ENCODE measurements at places on chromosomes 4 and X.

DNA sequence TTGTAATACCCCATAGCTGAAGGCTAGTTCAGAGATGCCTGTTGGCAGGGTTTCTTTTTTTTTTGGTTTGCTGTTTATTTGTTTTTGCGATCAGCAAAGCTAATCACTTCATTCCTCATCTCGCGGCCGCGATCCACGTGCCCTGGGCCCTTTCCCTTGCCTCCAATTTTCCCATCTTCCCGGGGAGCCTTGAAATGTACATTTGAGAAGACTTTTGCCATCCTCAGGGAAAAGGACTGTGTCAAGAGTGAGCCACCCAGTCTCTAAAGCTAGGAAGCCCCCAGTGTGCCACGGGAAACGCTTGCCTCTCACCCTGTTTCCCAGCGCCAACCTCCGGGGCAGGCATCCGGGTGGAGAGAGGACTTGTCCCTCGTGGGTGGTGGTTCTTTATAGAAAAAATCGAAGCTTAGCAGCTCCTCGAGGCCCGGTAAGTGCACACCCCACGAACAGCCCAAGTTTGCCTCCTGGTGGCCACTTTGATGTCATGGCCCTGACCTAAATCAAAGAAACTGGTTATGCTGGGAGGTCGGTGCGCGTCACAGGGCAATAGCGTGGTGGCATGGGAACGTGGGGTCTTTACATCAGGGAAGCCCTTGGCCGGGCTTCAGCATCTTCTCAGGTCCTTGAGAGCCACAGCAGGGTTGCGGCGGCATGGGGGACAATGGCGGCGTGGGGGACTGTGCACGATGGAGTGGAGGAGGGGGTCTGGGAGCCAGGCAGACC lies 42.0 kb downstream of the MAP7D3 start:
- no peak for DNase-seq

- DNase-seq, result no peak
Measured at GRCh38 chrX:7941390-7942042, 14.3 kb upstream of the PNPLA4 start.

DNA sequence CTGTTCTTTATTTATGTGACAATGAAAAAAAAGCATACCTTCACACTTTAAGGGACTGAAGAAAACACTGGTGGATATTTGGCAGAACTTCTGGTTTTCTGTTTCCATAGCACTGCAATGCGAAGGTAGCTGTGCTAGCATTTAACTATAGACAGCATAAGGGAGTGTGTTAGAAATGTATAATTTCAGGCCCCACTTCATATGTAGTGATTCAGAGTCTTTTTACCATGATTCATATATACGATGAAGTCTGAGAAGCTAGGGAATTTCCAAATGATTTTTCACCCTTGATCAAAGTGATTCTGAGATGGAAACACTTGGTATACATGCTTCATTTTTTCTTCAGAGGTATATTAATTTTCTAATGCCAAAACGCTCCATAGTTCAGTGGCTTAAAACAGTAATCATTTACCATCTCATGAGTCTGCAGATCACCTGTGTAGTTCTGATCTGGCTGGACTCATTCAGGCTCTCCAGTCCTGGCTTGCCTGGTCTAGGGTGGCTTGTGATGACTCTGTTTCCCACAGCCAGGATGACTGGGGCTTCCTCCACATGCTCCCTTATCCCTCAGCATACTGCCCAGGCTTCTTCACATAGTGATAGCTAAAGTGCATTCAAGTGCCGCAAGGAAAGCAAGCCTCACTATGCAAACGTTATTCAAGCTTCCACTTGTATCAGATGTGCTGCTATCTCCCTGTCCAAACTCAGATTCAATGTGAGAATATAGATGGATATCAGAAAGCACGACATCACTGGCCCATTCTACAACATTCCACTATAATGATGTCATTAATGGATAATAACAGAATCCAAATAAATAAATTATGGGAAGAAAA lies 790.1 kb downstream of the TECRL start:
- DNase-seq, result no peak

- DNase-seq, result no peak
Measured at GRCh38 chr4:87632469-87632868, 17.6 kb upstream of the DMP1 start.

- no peak for DNase-seq
Measured at GRCh38 chr4:63790377-63790776, 618.9 kb downstream of the TECRL start.

GRCh38 chr4:118834070-118834469 lies 1.9 kb downstream of the SEC24D start:
- no peak for DNase-seq

DNA sequence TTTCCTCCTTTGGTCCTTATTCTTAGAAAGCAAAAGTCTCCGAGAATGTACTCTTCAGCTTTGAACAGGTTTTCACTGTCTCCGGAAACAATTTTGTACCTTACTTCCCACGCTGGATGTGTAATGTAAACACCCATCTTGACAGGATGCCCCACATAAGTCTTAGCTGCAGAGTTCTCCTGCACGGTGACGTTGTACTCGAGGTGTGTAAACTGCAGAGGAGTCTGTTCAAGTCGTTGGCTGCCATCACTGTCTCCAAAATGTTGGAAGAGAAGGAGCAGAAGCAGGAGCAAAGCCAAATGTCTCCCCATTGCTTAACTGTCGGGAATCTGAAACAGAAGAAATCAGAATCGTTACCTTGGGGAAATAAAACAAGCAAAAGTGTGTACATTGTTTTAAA lies 14.1 kb downstream of the FAT1 start:
- no peak for DNase-seq

- no peak for DNase-seq
Measured at GRCh38 chr4:56655209-56655626, 25.9 kb downstream of the HOPX start.

GRCh38 chr4:142929526-142929925 lies 83.4 kb upstream of the INPP4B start:
- DNase-seq, result no peak

DNA sequence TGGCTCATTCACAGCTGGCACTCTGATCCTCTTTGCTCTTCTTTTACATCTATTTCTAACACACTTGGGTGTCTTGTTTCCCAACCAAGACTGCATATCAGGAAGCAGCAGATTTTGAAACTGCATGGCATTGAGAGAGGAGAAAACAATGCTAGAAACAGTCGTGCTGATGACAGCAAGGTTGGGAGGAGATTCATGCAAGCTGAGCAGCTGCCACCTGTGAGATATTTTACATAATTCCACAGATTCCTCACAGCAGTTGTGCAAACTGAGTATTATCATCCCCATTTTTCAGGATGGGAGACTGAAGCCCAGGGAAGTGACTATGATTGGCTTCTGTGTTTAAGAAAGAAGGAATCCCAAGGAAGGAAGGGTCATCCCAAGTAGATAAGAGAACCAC lies 105.0 kb downstream of the SLC2A9 start:
- no peak for DNase-seq

DNA sequence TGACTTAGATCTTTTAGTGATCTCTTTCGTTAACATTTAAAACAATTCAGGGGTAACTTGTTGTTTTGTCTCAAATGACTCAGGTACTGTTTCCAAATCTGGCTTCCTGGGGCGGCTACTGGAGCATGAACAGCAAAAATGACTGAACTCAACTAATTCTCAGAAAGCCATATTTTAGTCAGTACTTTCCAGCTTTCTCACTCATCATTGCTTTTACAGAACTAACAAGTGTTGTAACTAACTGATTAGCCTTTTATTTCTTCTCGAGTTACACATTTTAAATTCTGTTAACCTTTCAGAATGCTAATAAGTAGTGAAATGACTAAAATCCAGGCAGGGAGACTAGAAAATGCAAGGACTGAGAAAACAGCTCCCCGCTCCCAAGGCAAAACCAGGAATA lies 55.3 kb downstream of the JADE3 start:
- no peak for DNase-seq

GRCh38 chr4:112938461-112939058 lies 110.9 kb upstream of the ANK2 start:
- no peak for DNase-seq

GRCh38 chr4:52822583-52822971 lies 39.5 kb upstream of the RASL11B start:
- DNase-seq, result no peak

GRCh38 chr4:110483516-110483915 lies 7.6 kb downstream of the ENPEP start:
- no peak for DNase-seq

- DNase-seq, result no peak
Measured at GRCh38 chr4:54192811-54193210, 36.3 kb upstream of the PDGFRA start.

GRCh38 chrX:119501511-119502148 lies 33.4 kb downstream of the SLC25A5 start:
- DNase-seq, result no peak

GRCh38 chr4:88846206-88846790 lies 148.7 kb upstream of the NAP1L5 start:
- DNase-seq, result no peak

DNA sequence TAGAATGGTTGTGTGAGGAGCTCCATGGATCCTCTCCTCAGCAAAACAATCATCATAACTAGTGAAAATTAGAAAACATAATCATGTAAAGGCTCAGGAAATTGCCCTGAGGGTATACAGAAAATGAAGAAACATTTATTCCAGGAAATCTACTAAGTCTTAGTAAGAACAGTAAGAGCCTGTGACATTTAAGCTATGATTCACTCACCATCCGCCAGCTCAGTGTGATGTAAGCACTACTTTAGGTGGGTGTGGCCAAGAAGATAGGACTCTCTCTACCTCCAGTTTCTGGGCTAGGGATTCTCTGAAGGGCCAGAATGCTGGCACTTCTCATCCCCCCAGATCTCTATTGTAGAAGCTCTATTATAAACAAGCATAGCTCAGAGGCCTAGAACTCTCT lies 147.5 kb downstream of the DLG3 start:
- no peak for DNase-seq

- DNase-seq, result no peak
Measured at GRCh38 chrX:21756785-21757529, 959 bp downstream of the SMPX start.

DNA sequence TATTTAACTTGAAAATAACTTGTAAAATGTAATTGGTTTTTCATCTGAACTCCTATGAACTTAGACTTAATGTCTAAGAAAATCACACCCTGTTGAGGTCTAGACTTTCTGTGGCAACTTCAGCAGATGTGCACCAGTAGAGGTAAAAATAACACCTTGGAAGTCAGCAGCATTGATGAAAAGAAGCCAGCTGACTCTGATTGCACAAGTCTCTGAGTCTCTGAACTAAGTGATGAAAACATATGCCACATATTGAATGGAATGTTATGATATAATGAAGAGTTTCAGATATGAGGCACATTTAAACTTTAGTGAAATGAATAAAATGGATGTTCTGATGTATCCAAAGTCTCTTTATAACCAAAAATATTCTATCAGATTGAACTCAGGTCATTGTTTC lies 155.4 kb downstream of the GPM6A start:
- DNase-seq, result no peak

GRCh38 chr4:165207431-165208220 lies at the start of gene KLHL2:
KLHL2 (plus strand) TSS chr4:165207561; CDS start chr4:165207877, 316 bp downstream.
- peak; percentile 41 for DNase-seq

GRCh38 chrX:10620121-10620699 lies at the start of gene MID1:
MID1 (minus strand) TSS chrX:10620585; CDS start chrX:10567547, 53,038 bp downstream.
- no peak for DNase-seq

DNA sequence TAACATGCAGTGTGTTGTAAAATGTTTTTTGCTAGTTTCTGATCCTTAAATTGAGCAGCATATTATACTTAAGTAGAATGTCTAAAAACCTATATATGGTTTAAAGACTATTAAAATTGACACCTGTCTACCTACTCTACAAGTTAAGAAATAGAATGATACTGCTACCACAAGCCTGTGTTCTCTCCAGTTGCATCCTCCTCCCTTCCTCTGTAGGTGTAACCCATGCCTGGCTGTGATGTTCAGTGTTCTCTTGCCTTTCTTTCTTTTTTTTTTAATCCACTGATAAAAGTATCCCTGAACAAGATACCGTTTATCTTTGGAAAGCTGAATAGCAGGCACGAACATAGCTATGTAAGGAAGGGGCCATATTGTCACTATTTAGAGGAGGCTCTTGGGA lies 99.1 kb downstream of the KDM6A start:
- no peak for DNase-seq
